ENCODE measurements at places on chromosomes 12 and 14. TPM values are rescaled to one million over a fixed set of nuclear protein-coding genes. Genes with fewer than 3 reads are reported as not detected.

Gene MAP3K9
- polyA plus RNA-seq: 0.80 TPM

Gene CYP46A1
- 1.2 TPM for polyA plus RNA-seq

GRCh38 chr12:30692470-30692869, 3.2 kb downstream of the IPO8 start:
- no peaks in the 10 kb centered on the region for H3K36me3 ChIP-seq
- H3K27ac ChIP-seq: no peak overlapping the region
- no peaks in the 10 kb centered on the region for H3K27me3 ChIP-seq

GRCh38 chr14:51239813-51240803, at the start of gene TMX1:
Gene TMX1, plus strand, starts transcription at chr14:51240247. Its CDS starts 46 bp downstream, at chr14:51240293.
- H3K4me1 ChIP-seq: peaks cover 1% of the 10 kb centered on the region
- H3K36me3 ChIP-seq: no peaks in the 10 kb centered on the region
- DNase-seq: peak; percentile 96
- H3K27me3 ChIP-seq: no peaks in the 10 kb centered on the region
- peak within 1 kb of the TSS; percentile 79 for H3K27ac ChIP-seq

GRCh38 chr12:126607157-126607556, 1541.9 kb downstream of the AACS start:
- no peaks in the 10 kb centered on the region for H3K4me1 ChIP-seq
- DNase-seq: no peak
- H3K4me3 ChIP-seq: no peak overlapping the region
- H3K36me3 ChIP-seq: no peaks in the 10 kb centered on the region
- H3K27ac ChIP-seq: no peak overlapping the region
- H3K27me3 ChIP-seq: no peaks in the 10 kb centered on the region

DNA sequence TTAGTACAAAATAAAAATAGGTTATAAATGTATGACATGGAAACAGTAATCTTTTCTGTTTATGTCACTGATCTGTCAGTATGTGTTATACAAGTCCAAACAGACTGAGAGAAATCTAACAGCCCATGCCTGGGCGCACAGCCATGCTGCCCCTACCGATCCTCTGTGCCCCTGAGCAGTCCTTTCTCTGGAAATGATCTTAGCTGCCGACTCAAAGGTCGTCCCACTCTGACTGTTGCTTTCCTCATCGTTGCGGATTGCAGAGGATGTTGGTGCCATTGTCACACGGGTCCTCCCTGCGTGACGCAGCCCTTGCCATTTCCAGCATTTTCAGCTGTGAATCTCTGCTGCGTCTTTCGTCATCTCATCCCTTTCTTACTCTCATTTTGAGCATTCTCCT, 82.9 kb upstream of the DYNC1H1 start:
- H3K4me3 ChIP-seq: no peak overlapping the region
- peaks cover 6% of the 10 kb centered on the region for H3K4me1 ChIP-seq
- H3K36me3 ChIP-seq: peaks cover 4% of the 10 kb centered on the region
- no peaks in the 10 kb centered on the region for H3K27me3 ChIP-seq
- H3K27ac ChIP-seq: no peak overlapping the region
